ENCODE measurements at places on chromosomes 7 and 10.

DNA sequence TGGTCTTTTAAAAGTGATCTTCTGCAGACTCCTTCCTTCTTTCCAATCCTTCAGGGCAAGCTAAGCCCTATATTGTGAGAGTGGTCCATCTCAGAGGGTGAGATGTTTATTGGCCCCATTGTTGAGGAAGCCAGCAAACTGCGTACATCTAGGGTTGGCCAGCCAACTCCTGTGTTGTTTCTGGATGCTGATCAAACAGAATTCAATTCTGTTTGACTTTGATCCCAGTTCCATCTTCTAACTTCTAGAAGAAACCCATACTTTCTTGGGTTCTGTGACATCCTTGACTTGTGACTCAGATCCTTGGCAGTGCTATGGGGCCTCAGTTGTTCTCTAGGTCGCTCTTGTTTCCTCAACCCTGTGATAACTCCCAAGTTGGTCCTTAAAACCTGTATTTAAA lies 116.2 kb downstream of the LSMEM1 start:
- no peak for DNase-seq

DNA sequence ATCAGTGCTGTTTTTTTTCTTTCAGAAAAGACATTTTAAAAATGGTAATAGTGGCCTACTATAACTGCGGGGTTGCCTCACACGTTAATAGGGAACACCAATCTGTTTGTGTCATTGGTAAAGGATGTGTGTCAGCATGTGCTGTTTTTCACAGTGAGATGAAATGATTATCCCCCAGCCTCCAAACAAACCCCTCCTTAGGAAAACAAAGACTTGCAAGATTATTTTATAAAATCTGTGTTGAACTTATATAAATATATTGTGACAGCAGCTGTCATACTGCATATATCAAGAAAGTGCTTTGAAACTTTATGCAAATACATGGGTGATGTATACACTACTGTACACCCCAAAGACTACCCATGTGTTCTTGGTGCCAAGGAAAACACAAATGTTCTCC lies 125.8 kb downstream of the BMPER start:
- no peak for DNase-seq

DNA sequence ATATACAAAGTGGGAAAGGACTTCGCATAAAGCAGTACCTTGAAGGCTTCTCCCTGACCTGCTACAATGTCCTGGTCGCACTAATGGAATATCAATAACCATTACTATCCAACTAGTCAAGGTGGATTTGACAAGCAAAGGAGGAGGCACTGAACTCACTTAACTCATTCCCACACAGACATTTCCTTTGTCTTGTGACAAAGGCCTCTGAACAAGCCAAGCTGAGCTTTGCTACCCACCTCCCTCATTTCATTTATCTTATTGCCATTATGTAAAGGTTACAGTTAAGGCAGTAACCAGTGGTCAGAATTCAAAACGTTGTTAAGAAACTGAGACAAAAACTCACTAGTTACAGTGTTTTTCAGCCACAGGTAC lies 7.3 kb downstream of the ELMO1 start:
- no peak for DNase-seq

GRCh38 chr7:92072121-92072520 lies 62.2 kb downstream of the CYP51A1 start:
- DNase-seq, result no peak

DNA sequence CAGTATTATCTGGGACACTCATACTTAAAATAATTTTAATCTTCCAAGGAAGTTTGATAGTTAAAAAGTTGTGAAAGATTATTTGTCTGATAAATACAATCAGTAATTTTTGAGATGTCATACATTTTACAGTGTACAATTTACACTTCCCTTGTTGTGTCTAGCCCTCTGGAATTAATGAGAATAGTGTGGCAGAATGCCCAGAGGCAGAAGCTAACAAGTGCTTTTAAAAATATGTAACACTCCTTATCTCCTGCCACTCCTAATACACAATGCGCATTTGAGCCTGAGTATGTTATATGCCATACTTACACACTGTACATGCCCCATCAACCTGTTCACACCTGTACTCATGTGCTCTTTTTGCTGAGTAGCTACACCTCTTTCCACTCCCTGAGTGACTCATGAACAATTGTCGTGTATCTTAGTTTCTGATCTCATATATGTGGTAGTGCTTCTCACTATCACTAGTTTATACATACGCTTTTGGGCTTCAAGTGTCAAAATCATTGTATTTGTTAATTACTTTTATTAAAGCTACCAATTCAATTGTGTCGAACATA lies 106.9 kb upstream of the GNAI1 start:
- no peak for DNase-seq

DNA sequence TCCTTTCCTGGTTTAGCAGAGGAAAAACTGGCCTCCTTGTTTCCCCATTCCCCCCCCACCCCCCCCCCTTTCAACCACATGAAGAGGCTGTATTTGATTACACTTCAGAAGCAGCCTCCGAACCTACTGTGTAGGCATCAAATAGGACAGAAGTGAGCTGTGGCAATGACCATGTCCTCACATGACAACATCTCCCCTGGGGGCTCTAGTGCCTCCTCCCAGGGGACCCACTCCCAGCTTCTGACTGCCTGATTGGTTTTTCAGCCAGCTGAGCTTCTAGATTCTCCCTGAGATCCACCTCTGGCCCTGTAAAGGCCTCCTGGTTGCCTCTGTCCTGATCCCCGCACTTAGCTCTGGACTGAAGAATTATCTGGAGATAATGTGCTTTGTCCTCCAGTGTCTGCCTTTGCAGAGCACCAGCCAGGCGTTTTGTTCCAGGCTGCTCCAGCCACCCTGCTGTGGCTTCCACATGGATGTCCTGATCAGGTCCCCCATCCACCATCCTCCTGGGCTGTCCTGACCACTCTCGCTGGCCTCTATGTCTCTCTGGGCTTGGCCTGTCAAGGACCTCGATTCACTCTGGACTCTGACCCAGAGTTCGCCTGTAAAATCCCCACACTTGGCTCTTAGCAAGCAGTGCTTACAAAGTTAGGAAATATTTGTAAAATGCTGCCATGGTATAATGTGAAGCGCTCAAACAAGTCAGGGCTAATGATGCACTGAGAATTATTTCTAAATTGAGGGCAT lies 42.4 kb upstream of the TOMM7 start:
- DNase-seq, result no peak

- no peak for DNase-seq
These were observed 739.0 kb upstream of the GALNT17 start for GRCh38 chr7:70392877-70393435.

GRCh38 chr10:20648263-20648874 lies 248.7 kb downstream of the NEBL start:
- DNase-seq, result no peak

GRCh38 chr7:96933067-96933645 lies 72.2 kb upstream of the DLX6 start:
- DNase-seq, result no peak

DNA sequence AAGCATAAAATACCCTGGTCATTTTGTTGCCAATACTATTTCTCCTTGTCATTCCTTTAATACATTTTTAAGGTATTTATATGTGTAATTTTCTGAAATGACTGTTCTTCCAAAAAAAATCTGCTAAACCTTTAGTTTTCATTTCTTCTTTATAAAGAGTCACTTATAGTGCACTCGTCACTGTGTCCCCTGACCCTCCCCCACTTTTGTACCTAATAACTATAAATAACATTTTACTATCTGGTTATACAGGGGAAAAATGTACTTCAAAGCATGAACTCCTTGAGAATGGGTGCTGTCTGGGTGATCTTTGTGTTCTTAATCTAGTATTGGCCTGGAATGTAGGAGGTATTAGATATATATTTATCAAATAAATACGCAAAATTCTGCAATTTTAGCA lies 31.1 kb downstream of the RTKN2 start:
- no peak for DNase-seq

- DNase-seq, result peak; percentile 90
These were observed 328 bp downstream of the ESYT2 start for GRCh38 chr7:158829021-158829341.

DNA sequence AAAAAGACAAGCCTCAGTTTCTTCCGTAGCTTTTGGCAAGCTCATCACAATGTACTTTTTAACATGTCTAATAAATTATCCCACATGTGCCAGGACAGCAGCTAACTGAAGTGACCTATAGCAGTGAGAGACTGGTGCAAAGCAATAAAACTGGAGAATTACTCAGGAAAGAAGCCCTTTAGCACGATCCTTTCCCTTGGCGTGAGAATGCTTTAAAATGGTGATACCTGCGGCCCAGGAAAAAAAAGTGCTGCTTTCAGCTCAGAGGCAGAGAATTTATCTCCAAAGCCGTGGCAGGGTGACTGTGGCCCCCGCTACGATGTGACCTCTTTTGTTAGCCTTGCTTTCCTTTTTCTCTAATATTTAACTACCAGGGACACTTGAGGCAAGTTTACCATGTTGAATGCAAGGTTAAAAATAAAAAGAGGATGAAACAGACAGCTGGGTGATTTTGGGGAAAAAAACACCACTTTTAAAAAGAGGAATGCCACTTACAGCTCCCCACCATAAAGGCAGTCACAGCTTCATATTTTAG lies 184.0 kb downstream of the FANK1 start:
- no peak for DNase-seq

GRCh38 chr10:63822496-63822895 lies 301.3 kb downstream of the REEP3 start:
- no peak for DNase-seq

GRCh38 chr10:86958901-86959736 lies 720 bp downstream of the SNCG start:
- DNase-seq, result peak; percentile 82

GRCh38 chr7:100079024-100079560 lies 2.4 kb downstream of the ZNF3 start:
- no peak for DNase-seq

GRCh38 chr7:28076423-28077200 lies 104.0 kb downstream of the JAZF1 start:
- DNase-seq, result no peak

- no peak for DNase-seq
These were observed 141.3 kb downstream of the RAB11FIP2 start for GRCh38 chr10:117905404-117905803.

DNA sequence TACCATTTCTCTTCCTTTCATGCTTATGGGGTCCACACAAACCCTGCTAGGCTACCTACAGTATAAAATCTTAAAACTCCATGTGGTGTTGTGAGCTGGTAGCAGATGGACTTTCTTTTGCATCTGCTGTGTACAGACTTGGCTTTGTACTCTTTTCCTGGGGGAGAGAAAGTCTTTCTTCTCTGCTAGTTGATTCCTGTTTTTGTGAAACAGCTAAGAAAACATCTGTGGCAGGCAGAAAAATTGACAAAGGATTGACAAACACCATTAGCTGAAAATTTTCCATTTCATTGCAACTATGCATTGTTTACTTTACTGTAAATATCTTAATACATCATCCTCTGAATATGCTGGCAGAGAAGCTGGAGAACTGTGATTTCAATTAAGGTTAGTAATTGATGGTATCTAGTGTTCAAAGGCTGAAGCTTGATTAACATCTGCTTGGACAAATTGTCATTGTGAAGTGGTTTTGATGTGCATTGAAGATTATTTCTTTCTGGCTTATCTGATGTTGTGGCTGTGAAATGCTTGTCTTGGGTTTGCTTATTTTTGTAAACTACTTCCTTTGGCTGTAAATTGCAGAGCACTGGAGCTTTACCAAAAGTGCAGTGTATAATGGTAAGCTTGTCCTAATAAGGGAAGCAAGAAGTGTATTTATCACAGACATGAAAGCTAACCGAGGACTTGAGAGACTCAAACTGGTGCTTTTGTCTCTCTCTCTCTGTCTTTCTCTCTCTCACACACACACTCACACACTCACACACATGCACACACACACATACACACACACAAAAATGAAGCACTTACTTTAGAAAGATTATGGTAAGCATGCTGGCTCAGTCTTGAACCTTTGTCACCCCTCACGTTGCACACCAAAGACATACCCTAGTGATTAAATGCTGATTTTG lies at the start of gene FOXP2:
TSS of gene FOXP2 (plus strand) at position 660 of the 908 bp plus-strand sequence. CDS start 11,697 bp downstream, outside the sequence.
- DNase-seq, result peak; percentile 29

GRCh38 chr10:36068542-36068941 lies 426.4 kb upstream of the FZD8 start:
- DNase-seq, result no peak

DNA sequence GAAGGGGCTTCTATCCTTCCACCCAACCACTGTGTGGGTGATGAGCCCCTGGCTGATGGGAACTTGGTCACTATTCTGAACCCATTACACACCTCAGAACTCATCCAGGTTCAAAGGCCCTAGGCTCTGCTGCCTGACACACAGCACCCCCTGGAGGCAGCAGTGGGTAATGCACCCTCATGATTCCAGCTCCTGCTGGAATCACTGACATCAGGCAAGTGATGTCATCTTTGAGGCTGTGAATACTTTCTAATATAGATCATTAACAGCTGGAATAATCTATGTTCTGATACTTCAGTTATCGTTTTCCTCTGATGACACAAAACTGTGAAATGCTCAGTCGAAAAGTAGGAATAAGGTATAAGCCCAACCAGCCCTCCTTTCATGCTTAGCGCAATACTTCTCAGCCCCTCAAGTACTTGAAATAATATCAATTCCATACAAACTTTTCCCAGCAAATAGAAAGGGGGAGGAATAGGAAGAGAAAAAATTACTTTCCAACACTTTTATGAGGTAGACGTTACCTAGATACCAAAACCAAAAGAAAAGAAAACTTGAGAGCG lies 7.5 kb upstream of the RBP3 start:
- peak; percentile 79 for DNase-seq

GRCh38 chr7:3438352-3438751 lies 137.3 kb downstream of the SDK1 start:
- no peak for DNase-seq

GRCh38 chr7:46461334-46461777 lies 540.3 kb upstream of the IGFBP3 start:
- no peak for DNase-seq

DNA sequence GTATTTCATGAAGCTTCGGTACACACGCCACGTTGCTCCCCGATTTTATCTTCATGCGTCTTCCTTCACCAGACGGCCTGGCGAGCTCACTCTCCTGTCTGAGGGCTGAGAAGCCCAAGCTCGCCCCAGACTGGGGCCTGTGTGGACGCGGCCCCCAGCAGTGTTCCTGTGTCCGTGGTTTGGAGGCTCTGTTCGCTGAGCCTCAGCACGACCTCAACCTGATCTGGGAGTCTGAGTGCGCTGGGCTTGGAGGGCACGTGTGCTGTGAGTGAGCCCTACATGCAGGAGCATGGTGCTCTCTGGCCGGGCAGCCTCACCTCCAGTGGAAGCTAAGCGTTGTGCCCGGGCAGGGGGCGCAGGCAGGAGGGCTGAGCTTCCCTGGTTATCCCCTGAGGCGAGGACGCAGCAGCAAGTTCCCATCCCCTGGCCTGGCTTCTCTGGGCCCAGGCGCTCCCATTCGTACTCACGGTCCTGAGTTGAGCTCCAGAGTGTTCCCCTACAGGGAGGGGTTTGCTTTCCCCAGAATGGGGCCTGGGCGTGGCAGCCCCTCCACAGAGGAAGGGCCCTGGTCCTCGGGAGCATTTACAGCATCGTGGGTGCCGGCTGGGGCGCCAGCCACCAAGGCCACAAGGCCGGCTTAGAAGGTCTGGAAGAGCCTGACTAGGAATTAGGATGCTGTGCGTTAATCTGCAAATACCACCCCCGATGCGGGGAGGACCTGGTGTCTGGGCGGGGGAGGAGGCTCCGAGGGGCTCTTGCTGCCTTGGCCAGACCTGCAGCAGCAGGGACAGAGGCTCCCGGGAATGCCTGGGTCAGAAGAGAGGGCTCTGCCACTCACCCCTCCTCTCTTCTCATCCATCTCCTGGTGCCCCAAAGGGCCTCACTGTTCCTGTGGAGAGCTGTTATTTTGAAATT lies 400.6 kb downstream of the DNAJB6 start:
- no peak for DNase-seq
